Stimulated activated CD8-positive, alpha-beta memory T cell treated with anti-CD3 and anti-CD28 coated beads, Interleukin-4, amount 100 ng/mL, for 1 hour (primary cell): ENCODE measurements at places on chromosomes 4 and X.

- no peak for DNase-seq
Measured at GRCh38 chrX:150983521-150984168, 510 bp downstream of the HMGB3 start.

DNA sequence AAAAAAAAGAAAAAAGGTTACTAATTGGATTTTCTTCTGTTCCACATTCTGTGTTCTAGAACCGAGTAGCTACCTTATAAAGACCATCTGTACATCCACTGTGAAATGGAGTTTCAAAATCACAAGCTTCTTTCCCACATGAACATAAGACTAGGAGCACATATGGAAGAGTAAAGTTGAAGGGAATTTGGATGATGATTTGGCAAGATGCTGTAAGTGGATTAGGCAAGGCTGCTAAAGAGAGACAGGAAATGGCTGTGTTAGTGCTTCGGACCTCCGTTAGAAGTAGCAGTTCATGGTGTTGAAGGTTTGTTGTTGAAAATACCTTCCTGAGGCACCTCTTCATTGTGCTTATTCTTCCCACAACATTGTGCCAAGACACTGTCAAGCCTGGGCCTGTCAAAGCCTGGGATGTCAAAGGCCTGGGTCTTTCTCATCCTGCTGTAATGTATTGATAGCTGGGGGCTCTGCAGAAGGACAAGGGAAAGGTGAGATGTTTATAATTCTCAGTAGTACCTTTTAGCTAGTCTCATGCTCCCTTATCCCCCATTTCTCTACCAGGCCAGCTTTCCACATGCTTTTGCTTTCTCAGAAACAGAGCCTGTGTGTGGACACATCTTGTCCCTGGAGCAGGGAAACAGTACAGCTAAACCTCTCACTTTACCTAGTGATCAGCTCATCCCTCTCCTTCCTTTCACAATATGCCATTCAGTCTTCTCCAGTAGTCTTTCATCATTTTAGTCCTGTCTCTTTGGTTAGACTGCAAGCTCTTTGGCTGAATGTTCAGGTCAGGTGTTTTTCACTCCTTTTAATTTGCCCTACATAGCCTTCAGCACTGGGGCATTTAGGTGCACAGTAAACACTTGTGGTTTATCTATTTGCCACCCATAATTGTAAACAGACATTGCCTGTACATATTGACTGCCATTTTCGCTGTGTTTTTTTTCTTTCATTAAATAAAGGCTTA is 37.9 kb upstream of the CYP2U1 start:
- no peak for DNase-seq

GRCh38 chrX:2863646-2864045 is 34.9 kb downstream of the GYG2 start:
- no peak for DNase-seq

GRCh38 chrX:21735038-21735767 is 22.7 kb downstream of the SMPX start:
- no peak for DNase-seq

DNA sequence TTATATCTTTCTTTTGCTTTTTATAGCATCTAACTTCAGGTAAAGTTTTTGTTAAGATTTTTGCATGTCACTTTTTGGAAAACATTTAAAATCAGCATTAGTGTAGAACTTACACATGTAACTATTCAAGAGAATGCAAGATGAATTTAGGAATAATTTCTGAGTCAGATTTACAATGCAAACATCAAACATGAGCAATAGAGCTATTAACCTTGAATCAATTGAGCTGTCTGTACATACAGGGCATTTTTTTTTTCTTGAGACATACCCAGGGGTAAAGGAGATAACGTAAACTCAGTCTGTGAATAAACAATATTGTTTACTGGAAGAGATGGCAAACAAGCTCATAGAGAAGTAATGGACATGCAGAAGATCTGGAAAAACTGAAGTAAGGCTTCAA is 311.5 kb downstream of the IL1RAPL2 start:
- DNase-seq: no peak

- DNase-seq: no peak
Measured at GRCh38 chr4:98625920-98626319, 32.5 kb downstream of the TSPAN5 start.

- no peak for DNase-seq
Measured at GRCh38 chrX:13418126-13419097, 98.6 kb upstream of the ATXN3L start.

DNA sequence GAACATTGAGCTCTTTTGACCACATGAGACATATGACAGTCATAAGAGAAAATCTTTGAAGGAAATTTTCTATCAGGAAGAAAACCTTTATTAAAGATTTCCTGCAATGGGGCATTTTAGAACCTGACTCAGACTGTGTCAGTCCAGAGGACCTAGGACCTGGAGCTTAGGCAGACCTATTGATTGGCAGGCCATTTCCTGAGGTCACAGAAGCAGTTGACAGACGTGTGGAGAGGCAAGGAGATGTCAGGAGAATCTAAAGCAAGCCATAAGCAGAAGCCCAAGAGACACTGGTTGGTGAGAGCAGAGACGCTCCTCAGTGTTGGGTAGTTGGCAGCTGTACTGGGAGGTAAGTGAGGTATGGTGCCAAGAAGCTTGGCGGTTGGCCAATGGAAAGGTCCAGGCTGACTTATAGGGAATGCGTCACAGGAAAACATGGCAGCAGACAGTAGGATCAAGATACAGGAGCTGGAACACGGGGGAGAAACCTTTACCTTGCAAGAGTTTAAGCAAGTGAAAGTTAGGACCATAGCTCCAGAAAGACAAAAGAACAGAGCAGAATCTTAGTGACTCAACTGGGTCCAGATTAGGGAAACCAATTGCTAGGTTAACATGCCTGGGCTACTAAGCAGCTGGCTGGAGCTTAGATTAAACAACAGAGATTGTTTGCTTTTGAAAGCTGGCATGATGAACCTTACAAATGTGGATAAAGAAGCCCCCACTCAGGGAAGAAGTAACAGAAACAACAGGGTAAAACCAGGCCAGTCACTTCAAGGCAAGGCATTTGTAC is 18.6 kb downstream of the PALLD start:
- no peak for DNase-seq

GRCh38 chr4:5887361-5888221 is 5.3 kb downstream of the CRMP1 start:
- no peak for DNase-seq

DNA sequence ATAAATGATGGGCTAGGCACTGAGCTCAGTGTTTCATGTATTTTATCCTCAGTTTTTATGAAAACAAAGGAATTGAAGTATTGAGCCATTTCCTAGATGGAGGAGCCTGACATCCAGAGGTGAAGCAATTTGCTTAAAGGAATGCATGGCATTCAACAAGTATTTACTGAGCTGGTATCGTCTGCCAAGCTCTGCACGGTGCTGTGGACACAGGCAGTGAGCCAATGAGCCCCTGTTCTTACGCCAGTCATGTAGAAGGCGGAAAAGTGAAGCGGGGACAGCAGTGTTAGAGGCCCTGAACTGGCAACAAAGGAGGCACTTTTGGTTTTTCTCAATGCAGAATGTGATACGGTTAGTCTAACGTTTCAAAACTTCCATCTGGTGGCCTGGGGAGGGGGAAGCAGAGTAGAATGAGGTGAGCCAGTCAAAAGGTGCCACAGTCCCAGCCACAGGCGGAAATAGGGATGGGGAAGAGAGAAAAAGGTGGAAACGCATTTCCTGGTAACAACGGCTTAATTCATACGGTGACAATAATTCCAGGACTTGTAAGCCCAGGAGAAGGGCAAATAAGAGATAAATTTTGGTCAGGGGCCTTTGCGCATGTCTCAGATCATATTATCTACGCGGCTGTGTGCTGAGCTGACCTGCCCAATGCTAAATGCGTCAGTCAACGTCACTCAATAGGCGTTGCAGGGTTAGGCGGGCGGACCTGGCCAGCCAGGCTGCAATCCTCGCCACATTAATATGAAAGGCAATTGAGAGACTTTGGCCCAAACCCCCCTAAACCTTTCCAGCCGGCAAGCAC is 133.9 kb downstream of the AFAP1 start:
- no peak for DNase-seq

- no peak for DNase-seq
Measured at GRCh38 chr4:40121515-40121914, 64.9 kb downstream of the N4BP2 start.

DNA sequence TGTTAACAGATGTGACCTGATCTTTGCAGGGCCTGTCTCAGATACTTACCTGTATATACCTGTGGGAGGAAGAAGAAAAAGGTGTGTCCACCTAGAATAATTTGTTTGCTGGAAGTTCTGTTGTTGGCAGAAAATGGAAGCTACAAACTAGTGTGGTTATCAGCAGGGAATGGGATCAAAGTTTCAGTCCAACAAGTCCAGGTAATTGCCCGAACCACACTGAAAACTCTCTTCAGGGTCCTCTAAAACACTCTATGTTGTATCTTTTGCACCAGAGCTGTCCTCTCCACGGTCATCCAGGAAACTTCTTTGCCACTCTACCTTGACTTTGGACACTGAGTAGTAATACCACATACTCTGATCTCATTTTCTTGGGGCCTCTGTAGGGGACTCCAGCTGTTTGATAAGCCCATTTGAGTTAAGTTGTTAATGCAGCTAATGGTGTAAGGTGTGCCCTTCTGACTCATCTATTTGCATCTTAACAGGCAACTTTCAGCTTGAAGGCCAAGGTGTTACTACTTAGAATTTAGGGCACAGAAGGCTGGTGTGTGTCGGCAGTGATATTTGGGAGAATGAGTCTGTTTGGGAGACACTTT is 38.7 kb upstream of the GATB start:
- DNase-seq: no peak
